Ascending aorta (tissue), 2 donors: ENCODE measurements at places on chromosomes 2 and 18.

- no peak overlapping the region for H3K4me3 ChIP-seq
- peaks cover 31% of the 10 kb centered on the region for H3K4me1 ChIP-seq
Measured at GRCh38 chr2:54639609-54640008, 83.9 kb upstream of the EML6 start.

GRCh38 chr2:204180649-204181048 lies 244.1 kb downstream of the ICOS start:
- no peaks in the 10 kb centered on the region for H3K27me3 ChIP-seq
- no peak overlapping the region for H3K4me3 ChIP-seq
- H3K4me1 ChIP-seq = no peaks in the 10 kb centered on the region

DNA sequence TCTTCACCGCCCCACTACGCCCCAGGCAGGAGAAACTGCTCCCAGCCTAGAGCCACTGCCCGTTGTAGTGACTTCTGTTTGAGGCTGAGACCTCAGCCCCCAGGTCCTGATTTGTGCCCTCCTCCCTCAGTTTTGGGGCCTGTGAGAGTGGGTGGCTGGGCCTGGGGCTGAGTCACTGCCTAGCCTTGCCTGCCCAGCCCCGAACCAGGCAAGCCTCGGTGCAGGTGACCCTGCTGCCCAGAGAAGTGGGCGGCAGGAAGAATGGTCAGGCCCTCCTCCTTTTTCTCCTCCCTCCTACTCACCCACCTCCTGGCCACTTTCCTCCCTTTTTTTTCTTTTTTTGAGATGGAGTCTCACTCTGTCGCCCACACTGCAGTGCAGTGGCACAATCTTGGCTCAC lies 66.6 kb downstream of the ZFP36L2 start:
- no peaks in the 10 kb centered on the region for H3K36me3 ChIP-seq
- peaks cover 31% of the 10 kb centered on the region for H3K4me1 ChIP-seq
- H3K27me3 ChIP-seq = no peaks in the 10 kb centered on the region
- peak overlapping the region; percentile 95 for H3K27ac ChIP-seq
- no peak for DNase-seq
- no peak overlapping the region for H3K4me3 ChIP-seq

- no peaks in the 10 kb centered on the region for H3K4me1 ChIP-seq
- H3K4me3 ChIP-seq = no peak overlapping the region
- DNase-seq = no peak
- H3K27ac ChIP-seq = no peak overlapping the region
Measured at GRCh38 chr2:56583796-56584315, 400.1 kb downstream of the CCDC85A start.

DNA sequence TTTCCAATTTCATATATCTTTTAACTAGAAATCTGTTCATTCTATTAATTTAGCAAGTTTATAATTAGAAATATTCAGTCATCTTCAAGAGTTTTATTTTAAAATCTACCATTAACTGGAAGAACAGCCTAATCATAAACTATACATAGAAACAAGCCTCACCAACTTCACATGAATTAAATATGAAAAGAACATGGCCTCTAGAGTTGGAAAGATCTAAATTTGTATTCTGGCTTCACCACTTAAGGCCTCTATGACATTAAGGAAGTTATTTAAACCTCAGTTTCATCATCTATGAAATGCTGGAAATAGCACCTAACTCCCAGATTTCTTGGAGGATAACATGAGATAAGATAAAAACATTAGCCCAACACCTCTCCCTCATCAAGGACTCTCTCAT lies 51.4 kb upstream of the SCN7A start:
- H3K27me3 ChIP-seq = no peaks in the 10 kb centered on the region
- DNase-seq = no peak
- no peaks in the 10 kb centered on the region for H3K4me1 ChIP-seq
- no peak overlapping the region for H3K4me3 ChIP-seq
- no peaks in the 10 kb centered on the region for H3K36me3 ChIP-seq
- no peak overlapping the region for H3K27ac ChIP-seq

GRCh38 chr2:177542396-177542795 lies 149.8 kb downstream of the AGPS start:
- H3K27ac ChIP-seq = no peak overlapping the region
- no peaks in the 10 kb centered on the region for H3K27me3 ChIP-seq
- no peaks in the 10 kb centered on the region for H3K4me1 ChIP-seq
- DNase-seq = no peak
- H3K36me3 ChIP-seq = no peaks in the 10 kb centered on the region

GRCh38 chr2:18384242-18384641 lies 176.2 kb downstream of the RDH14 start:
- DNase-seq = no peak
- no peaks in the 10 kb centered on the region for H3K27me3 ChIP-seq
- no peak overlapping the region for H3K27ac ChIP-seq
- H3K36me3 ChIP-seq = no peaks in the 10 kb centered on the region

DNA sequence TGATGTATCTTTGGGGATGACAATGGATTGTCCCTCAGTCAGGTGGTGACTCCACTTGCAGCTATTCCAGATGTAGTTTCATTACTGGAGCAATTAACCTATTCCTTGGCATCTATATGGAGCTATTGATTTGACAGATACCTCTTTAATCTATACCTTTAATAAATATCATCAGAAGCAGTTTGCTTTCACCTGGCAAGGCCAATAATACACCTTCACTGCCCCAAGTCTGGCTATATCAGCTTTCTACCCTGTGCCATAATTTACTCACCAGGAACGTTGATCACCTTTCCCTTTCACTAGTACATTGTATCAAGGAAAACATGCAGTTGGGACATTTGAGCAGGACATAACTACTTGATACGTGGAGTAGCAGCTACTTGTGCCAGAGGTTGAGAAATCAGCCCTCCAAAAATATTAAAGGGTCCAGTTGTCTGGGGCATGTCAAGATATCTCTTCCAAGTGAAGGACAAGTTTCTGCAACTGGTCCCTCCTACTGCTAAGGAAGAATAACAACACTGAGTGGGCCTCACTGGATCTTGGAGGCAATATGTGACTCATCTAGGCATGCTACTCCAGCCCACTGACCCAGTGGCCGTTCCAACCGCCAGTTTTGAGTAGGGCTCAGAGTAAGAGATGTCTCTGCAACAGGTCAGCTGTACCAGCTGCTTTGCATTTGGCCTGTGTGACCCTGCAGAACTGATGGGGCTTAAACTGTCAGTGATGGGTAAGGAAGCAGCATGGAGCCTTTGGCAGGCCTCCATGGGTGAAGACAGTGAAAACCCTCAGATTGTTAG lies 67.0 kb downstream of the PSMG2 start:
- no peaks in the 10 kb centered on the region for H3K27me3 ChIP-seq
- no peak overlapping the region for H3K4me3 ChIP-seq
- H3K27ac ChIP-seq = no peak overlapping the region
- H3K36me3 ChIP-seq = no peaks in the 10 kb centered on the region
- DNase-seq = no peak

DNA sequence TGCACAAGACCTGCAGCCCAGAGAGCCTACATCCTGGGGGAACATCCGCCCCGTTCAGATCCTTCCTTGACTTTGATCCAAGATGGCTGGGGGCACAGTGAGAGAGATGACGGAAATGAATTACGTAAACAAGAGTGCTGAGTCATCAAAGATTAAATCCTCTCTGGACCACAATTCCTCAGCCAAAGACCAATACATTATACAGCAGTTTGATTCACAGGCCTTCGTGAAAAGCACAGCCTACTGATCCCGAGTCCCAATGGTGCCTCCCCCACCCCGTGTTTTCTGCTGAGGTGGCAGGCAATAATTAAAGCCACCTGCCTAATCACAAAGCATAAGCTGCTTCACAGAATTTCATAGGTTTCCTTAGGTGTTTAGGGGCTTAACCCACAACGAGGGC lies 43.0 kb downstream of the MYO5B start:
- no peak overlapping the region for H3K4me3 ChIP-seq
- no peak overlapping the region for H3K27ac ChIP-seq
- DNase-seq = no peak
- H3K4me1 ChIP-seq = no peaks in the 10 kb centered on the region
- no peaks in the 10 kb centered on the region for H3K36me3 ChIP-seq

DNA sequence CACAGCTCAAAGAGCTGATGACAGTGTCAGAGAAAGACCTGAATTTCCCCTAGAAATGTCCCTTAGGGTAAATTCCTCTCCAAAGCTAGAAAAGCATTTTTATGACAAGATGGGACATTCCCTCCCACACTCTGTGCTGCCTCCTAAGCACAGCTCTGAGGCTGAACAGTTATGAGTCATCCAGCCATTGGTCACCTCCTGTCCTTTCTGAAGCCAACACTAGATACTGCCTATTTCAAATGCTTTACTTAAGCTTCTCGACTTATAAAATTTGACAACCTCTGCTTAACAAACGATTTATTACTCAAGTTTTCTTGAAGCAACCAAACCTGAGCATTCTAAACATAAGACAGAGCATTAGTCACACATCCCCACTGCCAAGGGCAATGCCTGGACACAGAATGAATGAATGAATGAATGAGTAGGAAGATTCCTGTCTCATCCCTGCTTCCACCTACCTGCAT lies 35.4 kb downstream of the B4GALT6 start:
- no peaks in the 10 kb centered on the region for H3K27me3 ChIP-seq
- no peaks in the 10 kb centered on the region for H3K4me1 ChIP-seq
- H3K36me3 ChIP-seq = no peaks in the 10 kb centered on the region
- no peak overlapping the region for H3K27ac ChIP-seq

GRCh38 chr2:142997231-142997630 lies 119.8 kb downstream of the KYNU start:
- no peak overlapping the region for H3K27ac ChIP-seq
- no peak overlapping the region for H3K4me3 ChIP-seq
- H3K36me3 ChIP-seq = no peaks in the 10 kb centered on the region
- DNase-seq = no peak

GRCh38 chr2:177030451-177031105 lies 182.0 kb upstream of the HNRNPA3 start:
- no peaks in the 10 kb centered on the region for H3K27me3 ChIP-seq
- H3K4me1 ChIP-seq = no peaks in the 10 kb centered on the region

- DNase-seq = no peak
- H3K27me3 ChIP-seq = no peaks in the 10 kb centered on the region
- H3K4me1 ChIP-seq = no peaks in the 10 kb centered on the region
- H3K27ac ChIP-seq = no peak overlapping the region
- H3K4me3 ChIP-seq = no peak overlapping the region
Measured at GRCh38 chr18:70207181-70207580, 1.7 kb upstream of the RTTN start.

GRCh38 chr2:42568401-42569115 lies at the start of gene MTA3:
MTA3 (plus strand) TSS chr2:42568632; CDS start chr2:42568746, 114 bp downstream.
- H3K36me3 ChIP-seq = peaks cover 2% of the 10 kb centered on the region
- DNase-seq = no peak
- H3K27me3 ChIP-seq = no peaks in the 10 kb centered on the region
- peak within 1 kb of the TSS; percentile 94 for H3K27ac ChIP-seq
- H3K4me3 ChIP-seq = peak within 1 kb of the TSS; percentile 99
- H3K4me1 ChIP-seq = peaks cover 5% of the 10 kb centered on the region

GRCh38 chr2:226759768-226760167 lies 39.9 kb downstream of the IRS1 start:
- peaks cover 41% of the 10 kb centered on the region for H3K4me1 ChIP-seq
- no peaks in the 10 kb centered on the region for H3K36me3 ChIP-seq
- peak overlapping the region; percentile 44 for H3K27ac ChIP-seq
- no peaks in the 10 kb centered on the region for H3K27me3 ChIP-seq

- H3K36me3 ChIP-seq = no peaks in the 10 kb centered on the region
- no peak for DNase-seq
- H3K4me3 ChIP-seq = no peak overlapping the region
Measured at GRCh38 chr2:59774821-59775433, 778.5 kb downstream of the BCL11A start.

- peak overlapping the region; percentile 44 for H3K4me3 ChIP-seq
- H3K4me1 ChIP-seq = no peaks in the 10 kb centered on the region
- no peak for DNase-seq
- peak overlapping the region; percentile 26 for H3K27ac ChIP-seq
- H3K27me3 ChIP-seq = no peaks in the 10 kb centered on the region
Measured at GRCh38 chr2:67845621-67846369, 217.0 kb downstream of the C1D start.

- no peak overlapping the region for H3K27ac ChIP-seq
- H3K4me3 ChIP-seq = no peak overlapping the region
- H3K4me1 ChIP-seq = no peaks in the 10 kb centered on the region
Measured at GRCh38 chr2:205261516-205262020, 420.7 kb upstream of the NRP2 start.

DNA sequence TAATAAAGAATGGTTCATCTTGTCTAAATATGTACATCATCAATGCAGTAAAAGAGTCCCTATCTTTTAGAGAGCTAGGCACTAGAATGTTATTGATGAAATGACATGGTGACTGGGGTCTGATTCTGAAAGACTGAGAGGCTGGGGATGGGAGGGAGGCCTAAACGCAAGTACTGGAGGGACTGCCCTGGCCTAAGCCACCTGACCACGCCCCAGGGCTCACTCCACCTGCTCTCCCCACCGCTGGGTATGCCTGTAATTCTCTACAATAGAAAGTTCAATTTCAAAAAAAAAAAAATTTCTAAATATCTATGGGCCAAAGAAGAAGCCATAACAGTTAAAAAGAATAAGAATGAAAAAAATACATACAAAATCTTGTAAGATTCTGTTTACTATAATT lies 194.0 kb downstream of the HDAC4 start:
- H3K36me3 ChIP-seq = no peaks in the 10 kb centered on the region
- no peak overlapping the region for H3K4me3 ChIP-seq
- DNase-seq = no peak
- H3K27ac ChIP-seq = no peak overlapping the region
- H3K4me1 ChIP-seq = no peaks in the 10 kb centered on the region

DNA sequence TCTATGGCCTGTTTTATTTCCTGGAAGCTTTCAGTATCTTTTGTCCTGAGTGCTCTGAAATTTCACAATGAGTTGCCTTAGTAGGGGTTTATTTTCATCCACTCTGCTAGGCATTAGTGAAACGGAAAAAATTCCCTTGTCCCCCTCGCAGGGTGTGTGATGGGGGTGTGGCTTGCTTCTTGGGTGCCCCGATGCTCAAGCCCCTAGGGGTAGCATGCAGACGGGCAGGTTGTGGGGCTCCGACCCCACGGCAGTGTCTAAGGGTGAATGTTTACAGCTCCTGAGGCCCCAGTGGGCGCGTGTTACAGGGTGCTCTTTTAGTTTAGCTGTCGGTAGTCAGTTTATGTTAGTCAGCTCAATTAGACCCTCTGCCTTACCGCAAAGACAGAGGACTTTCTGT lies 32.2 kb upstream of the MAP4K4 start:
- no peak for DNase-seq
- no peak overlapping the region for H3K27ac ChIP-seq
- H3K4me1 ChIP-seq = no peaks in the 10 kb centered on the region
- H3K4me3 ChIP-seq = no peak overlapping the region
- no peaks in the 10 kb centered on the region for H3K27me3 ChIP-seq

DNA sequence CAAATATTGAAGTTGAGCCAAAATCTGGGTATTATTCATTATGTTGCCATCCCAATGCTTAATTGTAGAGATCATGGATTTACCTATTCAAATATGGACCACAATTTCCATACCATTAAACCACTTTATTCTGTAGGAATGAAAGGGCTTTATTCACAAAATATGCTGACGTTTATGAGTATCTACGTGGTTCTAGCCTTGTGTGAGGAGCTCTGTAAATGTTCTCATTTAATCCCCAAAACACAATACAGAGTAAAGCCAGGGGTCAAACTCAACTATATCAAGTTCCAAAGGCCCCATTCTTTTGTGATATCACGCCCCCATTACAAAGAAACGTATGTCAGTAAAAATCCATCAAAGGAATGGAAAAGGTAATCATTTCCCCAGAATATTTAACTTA lies 61.9 kb downstream of the ANTXR1 start:
- H3K36me3 ChIP-seq = no peaks in the 10 kb centered on the region
- H3K27ac ChIP-seq = peak overlapping the region; percentile 92
- no peak overlapping the region for H3K4me3 ChIP-seq
- no peak for DNase-seq
- H3K27me3 ChIP-seq = no peaks in the 10 kb centered on the region
- peaks cover 6% of the 10 kb centered on the region for H3K4me1 ChIP-seq
